ENCODE measurements at places on chromosomes 16 and 17.
A peak's percentile ranks its signal among the peaks of the same experiment; 100 is the strongest.

DNA sequence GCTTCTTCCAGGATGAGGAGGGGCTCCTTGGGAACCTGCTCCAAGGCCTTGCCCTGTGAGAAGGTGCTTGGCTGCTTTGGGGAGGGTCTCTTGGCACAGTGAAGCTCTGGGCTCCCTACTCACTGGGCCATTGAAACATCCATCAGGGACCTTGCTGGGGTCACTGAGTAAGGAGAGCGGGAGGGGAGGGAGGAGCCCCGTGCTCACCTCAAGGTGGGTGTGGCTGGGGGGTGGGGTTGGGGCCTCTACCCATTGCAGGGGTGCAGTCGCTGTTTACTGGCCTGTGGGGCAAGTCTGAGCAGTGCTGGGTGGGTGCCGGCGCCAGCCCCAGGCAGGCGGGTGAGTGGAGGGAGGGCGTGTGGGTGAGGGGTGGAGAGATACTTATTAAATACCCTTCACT, 9.9 kb downstream of the TNS4 start:
- DNase-seq = no peak

DNA sequence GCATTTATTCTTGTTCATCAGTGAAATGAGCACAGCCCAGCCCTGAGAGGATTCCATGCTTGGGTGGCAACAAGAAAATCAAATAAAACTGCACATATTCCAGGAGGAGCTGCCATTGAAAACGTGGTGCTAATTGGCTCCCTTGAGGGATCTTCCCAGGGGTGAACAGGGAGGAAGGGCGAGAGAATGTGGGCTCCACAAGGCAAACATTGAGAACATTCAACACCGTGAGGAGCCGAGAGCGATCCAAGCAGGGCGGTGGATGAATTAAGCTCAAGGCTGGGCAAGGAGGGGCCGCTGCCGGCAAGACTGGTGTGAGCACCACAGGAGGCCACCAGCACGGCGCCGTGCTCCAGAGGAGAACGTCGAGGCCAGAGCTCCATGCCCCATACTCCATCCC, 166.9 kb downstream of the C16orf95 start:
- DNase-seq = no peak

DNA sequence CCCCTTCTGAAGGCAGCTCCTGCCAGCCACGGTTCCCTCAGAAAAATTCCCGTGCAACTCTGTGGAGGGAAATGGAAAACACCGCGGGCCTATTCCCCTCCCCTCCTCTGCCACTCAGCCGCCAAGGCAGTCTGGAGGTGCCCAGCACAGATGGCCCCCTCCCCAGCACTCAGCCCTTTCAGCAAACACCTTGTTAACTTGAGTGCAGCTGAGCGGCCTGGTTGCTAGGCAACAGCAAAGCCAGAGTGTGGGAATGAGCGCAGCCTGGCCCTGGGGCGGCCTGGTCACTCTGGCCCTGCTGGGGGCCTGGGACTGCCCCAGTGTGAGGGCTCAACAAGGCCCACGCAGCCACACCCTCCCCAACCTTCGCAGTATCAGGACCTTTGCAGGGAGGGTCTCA, 32.8 kb downstream of the CACNA1G start:
- peak; percentile 57 for DNase-seq

- no peak for DNase-seq
Observed at GRCh38 chr16:9081843-9082242, 9.6 kb upstream of the HAPSTR1 start.

DNA sequence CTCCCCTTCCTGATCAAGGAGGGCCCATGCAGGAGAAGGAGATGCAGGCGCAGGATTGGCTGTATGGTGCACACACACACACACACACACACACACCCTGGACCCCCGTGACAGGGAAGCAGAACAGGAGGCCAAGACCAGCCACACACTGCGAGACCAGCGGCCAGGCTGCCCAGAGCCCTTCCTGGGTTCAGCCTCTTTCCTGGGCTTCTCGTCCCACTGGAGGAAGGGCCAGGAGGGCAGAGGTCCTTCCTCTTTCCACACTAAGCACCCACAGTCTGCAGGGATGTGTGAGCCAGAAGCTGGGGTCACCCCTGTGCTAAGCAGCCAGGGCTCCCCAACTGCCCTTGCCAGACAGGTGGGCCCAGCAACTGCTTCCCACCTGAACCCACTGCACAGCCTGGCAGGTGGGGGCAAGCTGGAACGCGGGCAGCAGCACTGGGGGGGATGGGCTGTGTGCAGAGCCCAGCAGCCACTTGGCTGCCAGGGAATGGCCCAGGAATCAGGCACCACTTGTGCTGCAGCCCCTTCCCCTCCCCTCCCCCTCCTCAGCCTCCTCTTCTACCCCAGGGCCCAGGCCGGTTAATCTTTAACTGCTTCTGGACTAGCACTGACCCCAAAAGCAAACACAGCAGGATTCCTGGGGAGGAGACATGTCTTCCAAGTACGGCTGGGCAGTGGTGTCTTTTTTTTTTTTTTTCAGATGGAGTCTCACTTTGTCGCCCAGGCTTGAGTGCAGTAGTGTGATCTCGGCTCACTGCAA, 44.6 kb upstream of the SLC38A10 start:
- DNase-seq = no peak

DNA sequence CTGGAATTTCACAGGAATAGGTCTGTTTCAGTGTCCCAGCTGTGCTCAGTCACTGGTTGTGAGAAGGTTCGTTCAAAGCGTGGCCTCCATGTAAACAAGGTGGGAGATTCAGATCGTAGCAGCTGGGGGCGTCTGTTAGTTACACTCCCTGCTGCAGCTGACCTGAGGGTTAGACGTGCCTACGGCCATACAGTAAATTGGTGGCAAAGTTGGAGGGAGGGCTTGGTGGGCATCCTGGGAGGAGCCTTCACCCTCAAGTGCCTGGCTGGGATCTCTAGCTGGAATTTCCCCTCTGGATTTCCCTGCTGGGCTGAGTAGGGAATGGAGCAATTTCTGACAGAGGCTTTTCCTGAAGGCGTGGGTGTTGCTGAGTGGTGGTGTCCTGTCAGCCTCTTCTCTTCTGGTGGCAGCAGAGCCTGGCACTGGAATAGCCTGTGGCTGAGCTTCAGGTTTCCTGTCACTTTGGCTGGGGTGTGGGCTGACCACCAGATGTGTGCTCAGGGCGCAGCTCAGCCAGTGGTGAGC, 6.4 kb downstream of the FCSK start:
- DNase-seq = no peak

- no peak for DNase-seq
Observed at GRCh38 chr16:19810817-19811731, 73.6 kb downstream of the GPRC5B start.

DNA sequence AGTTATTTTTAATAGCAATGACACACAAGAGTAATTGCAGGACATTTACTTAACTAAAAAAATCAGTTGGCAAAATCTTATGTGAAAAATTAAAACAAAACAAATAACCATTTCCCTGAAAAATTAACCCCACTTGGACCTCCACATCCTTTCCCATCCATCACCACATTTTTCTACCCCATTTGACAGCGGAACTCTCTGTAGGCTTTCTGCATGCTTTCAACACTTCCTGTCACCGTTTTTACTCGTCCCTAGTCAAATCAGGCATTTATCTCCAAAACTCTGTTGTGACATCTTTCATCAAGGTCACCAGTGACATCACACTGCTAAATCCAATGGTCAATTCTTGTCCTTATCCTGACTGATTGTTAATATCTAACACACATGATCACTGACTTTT, 27.5 kb downstream of the KCNJ16 start:
- no peak for DNase-seq

DNA sequence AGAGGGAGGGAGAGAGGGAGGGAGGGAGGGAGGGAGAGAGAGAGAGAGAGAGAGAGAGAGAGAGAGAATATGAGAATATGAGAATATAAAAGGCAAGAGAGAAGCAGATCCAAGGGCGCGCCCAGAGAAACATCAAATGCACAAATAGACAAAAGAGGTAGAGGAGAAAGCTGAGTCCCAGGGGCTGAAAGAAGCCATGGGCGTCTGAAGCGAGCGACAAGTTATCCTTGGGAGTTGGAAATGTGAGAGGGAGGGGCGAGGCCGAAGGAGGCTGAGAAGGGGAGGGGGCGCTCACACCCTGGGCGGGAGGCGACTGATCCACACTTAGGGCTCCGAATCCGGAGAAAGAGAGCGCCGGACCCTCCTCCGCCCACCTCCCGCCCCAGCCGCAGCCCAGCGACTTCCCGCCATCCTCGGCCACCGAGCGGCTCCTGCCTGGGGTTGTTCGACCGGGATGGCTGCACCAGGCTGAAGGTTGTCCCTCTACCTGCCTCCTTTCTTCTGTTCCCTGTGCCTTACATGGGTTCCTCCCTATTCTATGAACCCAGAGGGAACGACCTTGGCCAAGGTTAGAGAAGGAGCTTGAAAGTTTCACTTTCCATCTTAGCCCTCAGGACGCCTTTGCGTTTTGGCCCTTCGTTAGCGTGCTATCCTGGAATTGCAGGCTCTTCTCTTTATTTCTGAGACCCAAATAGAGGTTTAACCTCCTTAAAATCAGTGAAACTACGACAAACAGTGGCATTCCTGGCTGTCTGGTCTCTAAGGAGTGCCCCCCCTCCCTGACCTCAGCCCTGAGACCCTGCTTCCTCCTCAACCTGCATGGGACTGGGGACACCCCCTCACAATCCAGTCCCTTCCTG, 21.2 kb upstream of the HOXB9 start:
- DNase-seq = no peak

DNA sequence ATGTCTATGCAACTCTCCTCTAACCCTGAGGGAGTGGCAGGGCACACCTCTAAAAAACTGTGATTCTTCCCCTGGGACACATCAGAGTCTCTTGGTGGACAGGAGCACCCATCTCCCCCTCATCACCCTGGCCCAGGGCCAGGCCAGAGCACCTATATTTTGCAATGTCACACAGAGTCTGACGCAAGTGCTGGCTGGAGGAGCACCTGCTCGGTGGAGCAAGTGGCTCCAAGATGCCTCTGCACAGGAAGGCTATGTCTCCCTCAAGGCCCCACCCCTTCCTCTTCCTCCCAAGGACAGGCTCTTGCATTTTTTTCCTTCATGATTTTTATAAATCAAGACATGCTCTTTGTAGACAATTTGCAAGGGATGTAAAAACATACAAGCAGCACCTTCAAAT, 13.3 kb downstream of the SNN start:
- DNase-seq = no peak

DNA sequence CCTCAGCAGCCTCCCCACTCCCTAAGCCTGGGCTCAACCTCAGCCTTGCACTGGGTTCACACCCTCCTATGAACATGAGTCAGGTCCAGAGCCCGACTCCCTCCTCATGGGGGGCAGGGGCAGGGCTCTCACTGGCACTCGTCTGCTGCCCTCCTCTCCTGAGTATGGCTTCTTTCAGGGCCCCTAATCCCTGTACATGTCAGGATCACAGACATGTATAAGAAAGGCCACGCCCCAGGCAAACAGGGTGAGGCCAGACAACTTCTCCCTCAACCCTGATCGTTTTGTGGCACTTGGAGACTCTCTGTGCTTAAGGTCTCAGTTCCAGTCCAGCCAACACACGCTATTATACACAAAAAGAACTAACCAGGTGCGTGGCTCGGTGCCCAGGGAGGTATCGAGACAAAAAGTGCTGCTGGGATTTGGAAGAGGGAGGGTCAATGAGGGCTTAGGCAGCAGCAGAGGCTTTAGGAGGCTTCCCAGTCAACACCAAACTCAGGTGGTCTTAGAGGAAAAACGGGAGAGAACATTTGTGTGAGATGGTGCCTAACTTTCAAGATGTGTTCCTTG, 45.2 kb downstream of the CMTM3 start:
- no peak for DNase-seq

DNA sequence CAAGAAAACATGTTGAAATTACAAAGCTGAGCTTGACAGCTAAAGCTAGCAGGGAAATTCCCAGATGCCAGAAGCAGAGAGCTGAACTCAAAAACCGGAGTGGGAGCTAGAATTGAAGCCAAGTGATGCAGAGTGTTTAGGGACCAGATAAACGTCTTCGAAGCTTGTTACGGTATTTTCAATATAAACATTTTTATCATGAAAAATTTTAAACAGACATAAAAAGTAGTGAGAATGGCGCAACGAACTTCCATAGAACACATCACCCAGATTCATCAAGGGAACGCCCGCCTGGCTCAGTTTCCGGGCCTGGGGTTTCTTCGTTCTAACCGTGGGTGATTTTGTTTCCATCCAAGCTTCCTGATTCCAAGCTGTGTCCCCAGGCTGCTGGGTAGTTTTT, 18.1 kb downstream of the SPNS2 start:
- no peak for DNase-seq

DNA sequence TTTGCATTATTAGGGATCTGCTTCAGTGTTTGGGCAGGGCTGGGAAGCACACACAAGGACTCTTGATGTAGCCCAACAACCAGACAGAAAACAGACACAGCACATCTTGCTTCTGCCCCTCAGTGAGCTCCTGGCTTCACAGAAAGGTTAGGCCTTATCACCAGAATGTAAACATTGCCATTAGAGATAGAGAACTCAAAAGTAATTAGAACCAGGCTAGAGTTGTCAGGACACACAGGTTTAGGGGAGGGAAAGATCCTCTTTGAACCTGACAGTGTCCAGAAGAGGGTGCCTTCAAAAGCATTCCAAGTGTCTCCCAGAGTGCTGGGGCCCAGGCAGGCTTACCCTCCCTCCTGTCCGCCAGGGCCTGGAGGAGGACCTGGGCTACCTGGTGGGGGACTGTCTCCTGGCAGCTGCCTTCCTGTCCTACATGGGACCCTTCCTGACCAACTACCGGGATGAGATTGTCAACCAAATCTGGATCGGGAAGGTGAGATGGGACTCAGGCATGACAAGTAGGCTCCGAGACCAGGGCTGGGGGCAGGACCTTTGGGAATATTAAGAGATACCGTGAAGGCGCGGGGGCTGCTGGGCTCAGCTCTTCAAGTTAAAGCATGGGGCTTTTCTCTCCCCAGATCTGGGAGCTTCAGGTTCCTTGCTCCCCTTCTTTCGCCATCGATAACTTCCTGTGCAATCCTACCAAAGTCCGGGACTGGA, 16.9 kb upstream of the KDM6B start:
- DNase-seq = no peak

DNA sequence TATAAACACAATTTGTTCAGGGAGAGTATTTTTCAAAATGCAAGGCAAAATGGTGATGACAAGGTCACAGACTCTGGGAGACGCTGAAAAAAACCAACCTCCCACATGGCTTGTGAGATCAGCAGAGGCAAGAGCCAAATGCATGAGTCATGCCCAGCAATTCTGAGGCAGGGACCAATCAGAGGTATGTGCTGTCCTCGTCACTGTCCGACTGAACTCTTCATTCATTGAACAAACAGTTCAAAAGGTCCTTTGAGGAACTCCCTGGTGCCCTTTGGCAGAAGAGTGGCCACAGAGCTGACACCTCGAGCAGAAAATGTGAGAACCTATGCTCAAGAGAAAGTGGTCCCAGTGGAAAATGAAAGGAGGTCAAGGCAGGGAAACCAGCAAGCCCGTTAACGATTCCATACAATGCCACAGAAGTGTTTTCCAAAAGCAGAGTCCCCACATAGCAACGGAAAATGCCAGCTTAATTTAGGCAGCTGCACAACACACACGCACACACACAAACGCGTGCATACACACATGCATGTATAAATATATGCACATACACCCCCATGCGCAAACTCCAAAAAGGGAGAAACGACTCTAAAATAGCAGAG, 50.9 kb downstream of the CDH11 start:
- DNase-seq = peak; percentile 76

DNA sequence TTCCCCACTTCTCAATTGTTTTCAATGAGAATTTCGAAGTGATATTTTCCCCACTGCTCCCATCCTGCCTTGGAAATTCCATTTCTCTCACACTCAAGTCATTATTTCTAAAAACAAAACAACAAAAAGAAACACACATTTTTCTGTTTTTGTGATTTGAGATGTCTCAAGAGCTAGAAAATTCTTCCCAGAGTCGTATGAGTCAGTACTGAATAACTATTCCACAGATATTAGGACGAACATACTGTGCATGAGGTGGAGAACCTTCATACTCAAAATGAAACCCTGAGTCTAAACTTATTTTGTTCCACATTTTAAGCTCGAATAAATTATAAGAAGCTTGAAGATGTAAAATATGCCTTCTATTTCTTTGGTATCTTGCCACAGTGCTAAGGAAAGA, 204.6 kb downstream of the SLC39A11 start:
- DNase-seq = no peak

All from femur (tissue), 1 donor.